ENCODE measurements at places on chromosomes 7 and 10.

- no peak for DNase-seq
Measured at GRCh38 chr10:132518572-132519381, 18.8 kb upstream of the INPP5A start.

DNA sequence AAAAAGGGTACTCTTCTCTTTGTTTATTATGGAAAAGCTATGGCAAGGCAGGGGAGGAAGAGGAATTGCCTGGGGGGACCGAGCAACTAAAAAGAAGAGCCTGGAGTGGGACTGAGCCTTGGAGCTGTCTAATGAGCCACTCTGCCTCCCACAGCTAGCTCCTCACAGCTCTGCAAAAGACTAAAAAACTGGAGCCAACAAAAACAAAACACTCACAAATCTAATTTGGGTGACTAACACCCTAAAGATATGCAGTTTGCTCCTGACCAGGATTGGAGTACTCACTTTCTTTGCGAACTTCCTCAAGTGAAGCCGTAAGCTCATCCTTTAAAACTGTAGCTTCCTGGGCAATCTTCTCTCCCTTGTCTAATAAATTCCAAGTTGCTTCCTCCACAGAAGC, 89.4 kb downstream of the CTNNA3 start:
- no peak for DNase-seq

DNA sequence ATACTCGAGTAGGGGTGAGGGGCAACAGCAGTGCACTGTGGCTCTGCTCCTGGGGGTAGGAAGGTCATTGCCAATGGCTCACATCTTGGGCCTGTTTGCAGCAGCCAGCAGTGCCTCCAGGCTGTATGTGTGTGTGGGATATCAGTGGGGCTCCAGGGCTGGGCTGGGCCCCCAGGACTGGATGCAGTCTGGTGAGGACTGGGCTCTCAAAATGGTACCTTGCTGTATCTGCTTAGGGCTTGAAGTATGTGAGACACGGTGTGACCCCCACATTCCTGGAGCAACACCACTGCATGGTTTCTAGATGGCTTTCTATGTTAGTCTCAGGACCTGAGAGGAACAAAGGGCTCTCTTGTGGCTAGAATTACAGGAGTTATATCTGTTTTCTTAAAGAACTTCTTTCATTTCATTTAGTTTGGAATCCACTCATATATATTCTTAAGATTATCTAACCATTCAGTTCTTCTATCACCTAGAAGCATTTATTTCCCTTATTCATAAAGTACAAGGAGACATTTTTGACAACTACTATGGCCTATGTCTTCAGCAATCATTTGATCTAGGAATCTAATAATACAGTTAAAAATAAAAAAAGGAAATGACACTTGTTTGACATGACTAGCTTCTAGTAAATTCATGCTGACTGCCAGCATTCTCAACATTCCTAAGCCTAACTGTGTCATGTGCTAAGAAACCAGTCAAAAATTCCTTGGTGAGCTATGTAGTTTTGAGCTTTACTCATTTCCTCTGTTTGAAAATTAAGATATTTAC, 443.2 kb upstream of the SEMA3A start:
- no peak for DNase-seq

DNA sequence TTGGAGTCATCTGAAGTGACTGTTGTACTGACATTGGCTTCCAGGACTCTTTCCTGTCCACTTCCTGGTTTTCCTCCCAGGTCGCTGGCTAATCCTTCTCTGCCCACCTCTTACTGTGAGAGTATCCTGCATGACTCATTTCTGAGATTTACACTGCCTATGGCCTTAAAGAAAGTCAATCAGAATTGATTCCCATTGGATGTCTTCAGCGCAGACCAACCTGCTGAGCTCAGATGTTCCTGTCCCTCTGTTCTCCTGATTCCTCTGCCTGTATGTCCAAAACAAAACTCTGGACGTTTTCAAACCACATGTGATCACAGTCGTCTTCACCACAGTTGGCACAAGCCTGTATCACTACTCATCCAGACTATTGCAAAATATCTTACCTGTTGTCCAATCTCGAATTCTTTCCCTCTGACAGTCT, 262.1 kb downstream of the CREB5 start:
- no peak for DNase-seq

- DNase-seq = no peak
Measured at GRCh38 chr10:124364674-124365073, 54.0 kb downstream of the OAT start.

- no peak for DNase-seq
Measured at GRCh38 chr7:3748389-3748788, 447.3 kb downstream of the SDK1 start.

GRCh38 chr10:63965846-63966245, 444.6 kb downstream of the REEP3 start:
- no peak for DNase-seq

- no peak for DNase-seq
Measured at GRCh38 chr10:97572214-97572989, at the start of gene ANKRD2. ANKRD2 (plus strand) TSS chr10:97572779; CDS start chr10:97572789, 10 bp downstream.
